ENCODE measurements at places on chromosomes 7 and 10.

GRCh38 chr7:47792521-47793121 is 155.6 kb downstream of the PKD1L1 start:
- peak; percentile 9 for DNase-seq

DNA sequence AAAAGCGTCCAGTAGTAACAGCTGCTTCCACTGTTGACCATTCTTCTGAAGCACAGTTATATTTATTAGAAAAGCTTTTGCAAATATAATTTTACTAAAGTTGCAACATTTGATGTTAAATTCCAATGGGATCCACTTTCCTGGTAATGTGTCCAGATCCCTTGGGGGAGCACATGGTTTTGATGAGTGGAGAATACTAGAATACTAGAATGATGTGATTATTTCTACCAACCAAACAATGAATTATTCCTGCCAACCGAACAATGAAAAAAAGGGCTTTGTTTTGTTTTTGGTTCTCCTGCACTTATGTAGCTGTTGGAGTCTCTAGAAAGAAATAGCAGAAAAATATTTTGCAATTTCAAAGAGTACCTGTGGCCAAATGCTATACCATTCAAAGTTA is 59.1 kb downstream of the BPGM start:
- no peak for DNase-seq

DNA sequence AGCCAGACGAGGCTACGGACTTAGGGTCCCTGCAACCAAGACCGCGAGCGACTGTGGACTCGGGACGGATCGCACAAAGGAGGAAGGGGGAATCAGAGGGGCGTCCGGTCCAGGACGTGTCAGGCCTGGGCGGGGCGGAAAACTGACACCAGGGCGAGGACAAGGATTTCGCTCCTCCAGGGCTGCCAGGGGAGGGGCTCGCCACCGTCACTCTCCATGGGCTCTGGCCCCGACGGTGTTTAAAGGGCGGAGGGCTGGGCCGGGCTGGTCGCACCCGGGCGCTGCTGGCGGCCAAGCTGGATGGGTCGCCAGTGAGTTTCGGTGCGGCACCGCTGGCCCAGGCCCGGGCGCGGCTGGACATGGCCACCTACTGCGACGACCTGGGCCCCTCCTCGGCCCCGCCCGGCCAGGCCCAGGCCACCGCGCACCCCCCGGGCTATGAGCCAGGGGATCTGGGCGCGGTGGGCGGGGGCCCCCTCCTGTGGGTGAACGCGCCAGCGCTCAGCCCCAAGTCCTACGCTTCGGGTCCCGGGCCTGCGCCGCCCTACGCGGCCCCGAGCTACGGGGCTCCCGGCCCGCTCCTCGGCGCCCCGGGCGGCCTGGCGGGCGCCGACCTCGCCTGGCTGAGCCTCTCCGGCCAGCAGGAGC is at the start of gene FOXI2:
TSS of gene FOXI2 (plus strand) at position 271 of the 648 bp plus-strand sequence. CDS start at position 360, 89 bp downstream.
- DNase-seq: no peak

DNA sequence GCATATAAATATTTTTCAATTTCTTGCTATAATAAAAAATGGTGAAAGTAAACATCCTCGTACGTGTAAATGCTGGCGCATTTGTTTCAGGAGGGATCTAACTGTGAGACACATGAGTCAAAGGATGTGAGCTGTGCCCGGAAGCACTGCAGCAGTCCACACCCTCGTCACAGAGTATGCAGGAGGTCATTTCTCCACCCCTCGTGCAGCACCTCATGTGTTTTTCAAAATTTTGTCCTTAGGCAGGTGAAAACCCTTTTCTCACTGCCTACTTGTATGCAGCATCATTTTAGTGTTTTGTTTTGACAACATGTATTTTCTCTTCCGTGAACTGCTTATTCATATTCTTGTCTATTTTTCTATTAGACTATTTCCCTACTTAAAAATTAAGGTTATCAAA is 162.7 kb downstream of the AVL9 start:
- no peak for DNase-seq

DNA sequence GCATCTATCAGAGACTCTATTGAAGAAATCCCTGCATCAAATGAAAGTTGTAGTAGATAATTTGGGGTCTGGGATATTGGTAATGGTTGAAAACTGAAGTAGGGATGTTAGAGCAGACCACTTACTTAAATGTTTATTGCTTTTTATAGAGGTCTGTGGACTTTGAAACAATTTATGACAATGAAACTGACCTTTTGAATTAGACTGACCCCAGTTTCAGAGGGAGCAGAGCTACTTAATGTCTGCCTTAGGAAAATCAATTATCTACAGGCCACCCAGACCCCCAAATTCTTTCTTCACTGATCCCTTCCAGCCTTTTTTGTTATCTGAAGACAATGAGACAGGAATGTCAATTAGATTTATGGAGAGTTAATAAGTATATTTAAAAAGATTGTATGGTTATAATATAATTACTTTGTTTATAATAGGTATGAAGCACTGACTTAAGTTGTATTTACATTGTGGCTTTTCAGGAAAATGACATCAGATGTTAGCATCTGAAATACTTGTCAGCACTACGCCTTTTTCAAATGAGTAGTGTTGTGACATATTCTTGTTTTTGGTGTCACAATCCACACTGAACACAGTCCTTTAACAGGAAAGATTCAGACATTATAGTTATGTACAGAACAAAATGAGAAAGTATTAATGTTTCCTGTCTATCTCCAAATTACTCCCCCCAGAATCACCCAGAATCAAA is 13.9 kb downstream of the MGAM2 start:
- DNase-seq: no peak

DNA sequence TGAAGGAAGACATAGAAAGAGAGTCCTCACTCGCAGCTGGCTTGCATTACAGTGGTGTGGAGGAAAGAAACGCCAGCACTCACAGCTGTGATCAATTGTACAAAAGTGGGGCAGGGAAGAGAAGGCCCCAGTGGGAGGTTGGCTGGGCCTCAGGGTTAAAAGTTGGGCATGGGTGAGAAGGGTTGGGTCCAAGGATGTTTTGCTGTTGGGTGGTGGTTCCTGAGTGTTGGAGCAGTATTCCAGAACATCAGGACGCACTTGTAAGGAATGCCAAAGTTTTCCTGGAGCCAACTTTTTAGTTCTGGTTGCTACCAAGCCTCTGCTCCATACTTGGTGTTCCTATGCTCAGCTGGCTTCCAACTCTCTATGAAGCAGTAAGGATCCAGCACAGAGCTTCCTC is 55.4 kb upstream of the MKRN1 start:
- DNase-seq: no peak

DNA sequence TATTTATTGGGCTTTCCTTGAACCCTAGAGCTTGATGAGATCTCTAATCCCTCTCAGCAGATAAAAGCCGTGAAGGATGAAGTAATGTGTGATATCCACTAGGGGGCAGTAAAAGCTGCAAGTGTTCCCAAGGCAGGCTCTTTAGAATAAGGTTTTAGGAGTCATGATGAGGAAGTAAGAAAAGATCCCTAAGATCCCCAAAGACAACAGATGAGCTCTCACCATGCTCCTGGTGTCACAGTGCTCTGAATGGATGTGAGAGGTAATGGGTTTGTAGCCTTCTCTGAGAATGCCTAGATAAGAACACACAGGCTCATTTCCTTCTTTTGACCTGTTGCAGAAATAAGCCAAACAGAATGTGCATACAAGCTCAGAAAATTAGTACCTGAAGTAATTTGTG is 70.4 kb upstream of the ITPRID1 start:
- peak; percentile 39 for DNase-seq

- no peak for DNase-seq
Measured at GRCh38 chr7:1229202-1229947, 3.3 kb upstream of the UNCX start.

GRCh38 chr10:96082153-96082552 is 38.8 kb downstream of the CCNJ start:
- no peak for DNase-seq

- peak; percentile 84 for DNase-seq
Measured at GRCh38 chr10:109922976-109923921, at the start of gene XPNPEP1. XPNPEP1 (minus strand) TSS chr10:109923511; CDS start chr10:109923433, 78 bp downstream.

- DNase-seq: peak; percentile 77
Measured at GRCh38 chr7:123120286-123120685, 79.5 kb downstream of the SLC13A1 start.

- peak; percentile 55 for DNase-seq
Measured at GRCh38 chr7:120272261-120272660, 714 bp upstream of the KCND2 start.

DNA sequence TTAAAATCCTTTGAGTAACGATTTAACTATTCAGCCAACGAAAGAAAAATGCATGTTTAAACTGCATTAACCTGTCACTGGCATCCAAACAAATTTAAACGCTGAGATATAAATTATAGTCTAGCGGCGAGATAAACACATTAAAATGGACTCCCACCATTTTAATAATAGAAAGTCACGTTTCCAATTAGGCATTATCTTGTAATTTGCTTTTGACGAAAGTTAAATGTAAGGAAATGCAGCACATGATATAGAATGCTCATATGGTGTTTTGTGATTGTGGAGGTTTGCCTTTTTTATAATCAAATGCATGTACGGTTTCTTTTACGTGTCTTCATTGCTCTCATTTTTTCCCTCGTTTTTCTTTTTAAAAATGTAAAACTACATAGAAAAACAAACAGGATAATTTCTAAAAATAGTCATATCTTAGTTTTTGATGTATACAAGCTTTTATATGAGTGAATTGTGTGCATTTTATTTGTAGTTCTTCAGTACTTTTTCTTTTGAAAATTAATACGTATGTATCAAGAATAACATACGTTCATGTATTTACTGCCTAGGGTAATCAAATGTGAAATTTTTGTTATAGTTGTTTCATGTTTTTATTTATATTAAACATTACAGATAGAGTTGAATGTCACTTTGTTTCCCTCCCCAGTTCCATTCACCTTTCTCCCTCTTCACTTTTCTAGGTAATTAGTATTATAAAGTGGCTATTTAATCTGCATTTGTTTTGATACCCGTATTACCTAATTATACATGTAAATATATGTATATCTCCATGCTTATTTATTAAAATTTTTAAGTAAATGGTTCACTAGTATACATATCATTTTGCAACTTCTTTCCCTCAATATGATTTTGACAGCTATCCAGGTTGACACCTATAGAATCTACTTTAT is 1.1 kb upstream of the KLF14 start:
- no peak for DNase-seq

- no peak for DNase-seq
Measured at GRCh38 chr10:127836176-127836575, 56.6 kb downstream of the CLRN3 start.

DNA sequence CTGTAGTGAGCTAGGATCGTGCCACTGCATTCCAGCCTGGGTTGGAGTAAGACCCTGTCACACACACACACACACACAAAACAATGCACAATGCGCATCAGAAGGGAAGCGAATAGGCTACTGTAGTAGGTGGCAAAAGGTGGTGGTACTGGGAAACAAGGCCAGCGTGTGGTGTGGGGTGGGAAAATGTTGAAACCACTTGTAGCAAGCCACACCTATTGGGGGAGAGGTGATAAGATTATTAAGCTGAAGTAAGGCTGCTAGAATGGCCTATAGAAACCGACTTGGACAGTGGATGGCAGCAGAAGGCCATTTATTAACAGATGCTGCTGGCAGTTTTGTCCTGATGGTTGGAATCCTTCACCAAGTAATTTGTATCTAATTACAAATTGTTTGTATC is 7.2 kb upstream of the CHCHD1 start:
- peak; percentile 22 for DNase-seq

DNA sequence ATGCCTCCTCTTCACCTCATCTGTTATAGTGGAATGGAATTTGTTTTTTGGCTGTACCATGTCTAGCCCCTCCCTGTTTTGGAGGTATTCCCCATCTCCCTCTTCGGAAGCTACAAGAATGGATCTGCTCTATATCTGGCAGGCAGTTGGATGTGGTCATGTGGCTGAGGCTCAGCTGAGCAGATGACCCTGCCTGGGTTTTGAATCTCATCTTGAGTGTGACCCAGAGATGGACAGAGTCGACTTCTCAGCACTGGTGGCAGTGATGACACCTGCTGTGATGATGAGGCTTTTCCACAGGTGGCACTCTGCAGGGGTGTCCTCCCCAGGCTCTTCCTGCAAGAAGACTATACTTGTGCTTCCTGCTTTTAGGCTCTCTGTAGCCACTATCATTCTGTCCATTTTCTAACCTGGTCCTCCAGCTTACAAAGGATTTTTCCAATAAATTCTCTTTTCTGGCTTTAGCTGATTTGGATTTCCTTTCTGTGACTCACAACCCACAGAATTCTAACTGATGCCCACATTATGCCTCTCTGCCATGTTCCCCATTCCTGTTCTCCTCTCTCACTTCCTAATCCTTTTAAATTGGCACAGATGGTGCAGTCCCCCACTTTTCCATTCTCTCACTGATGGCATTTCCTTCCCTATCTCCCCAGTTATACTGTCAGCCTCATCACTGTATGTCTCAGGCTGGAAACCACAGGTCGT is 7.5 kb upstream of the ARHGAP22 start:
- DNase-seq: no peak

- no peak for DNase-seq
Measured at GRCh38 chr7:65927489-65928448, 54.2 kb downstream of the GUSB start.

DNA sequence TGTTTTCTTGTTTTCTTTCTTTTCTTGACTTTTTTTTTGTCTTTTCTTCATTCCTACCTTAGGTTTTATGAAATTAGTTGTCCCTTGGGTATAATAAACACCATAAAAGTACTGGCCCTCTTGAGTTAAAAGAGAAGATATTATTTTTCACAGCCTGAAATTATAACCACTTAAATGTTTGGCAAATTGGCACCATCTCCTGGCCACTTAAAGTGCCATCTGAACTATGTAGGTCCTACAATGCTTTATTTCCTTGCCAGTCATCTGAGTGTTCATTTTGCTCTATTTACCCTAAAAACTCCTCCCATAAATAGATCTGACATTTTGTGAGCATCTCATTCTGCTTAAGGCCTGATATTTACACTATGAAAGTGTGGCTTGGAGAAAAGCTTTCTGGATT is 98.9 kb upstream of the PRKCQ start:
- DNase-seq: no peak

DNA sequence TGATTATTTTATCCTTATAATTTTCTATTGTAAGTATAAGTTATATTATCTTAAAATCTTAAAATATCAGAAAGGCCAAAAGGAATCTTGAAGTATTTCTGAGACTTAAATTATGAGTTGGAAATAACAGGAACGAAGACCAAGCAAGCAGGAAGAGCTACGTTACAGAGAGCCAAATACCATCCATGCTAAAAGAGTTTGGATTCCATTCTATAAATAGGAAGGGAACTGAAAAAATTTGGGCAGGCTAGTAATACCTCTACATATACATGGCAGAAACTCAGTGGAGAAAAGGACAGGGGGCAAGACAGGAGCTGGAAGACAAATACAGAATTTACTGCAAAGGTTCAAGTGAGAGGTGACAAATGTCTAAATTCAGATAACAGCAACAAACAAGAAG is 16.7 kb downstream of the ITGB1 start:
- no peak for DNase-seq

DNA sequence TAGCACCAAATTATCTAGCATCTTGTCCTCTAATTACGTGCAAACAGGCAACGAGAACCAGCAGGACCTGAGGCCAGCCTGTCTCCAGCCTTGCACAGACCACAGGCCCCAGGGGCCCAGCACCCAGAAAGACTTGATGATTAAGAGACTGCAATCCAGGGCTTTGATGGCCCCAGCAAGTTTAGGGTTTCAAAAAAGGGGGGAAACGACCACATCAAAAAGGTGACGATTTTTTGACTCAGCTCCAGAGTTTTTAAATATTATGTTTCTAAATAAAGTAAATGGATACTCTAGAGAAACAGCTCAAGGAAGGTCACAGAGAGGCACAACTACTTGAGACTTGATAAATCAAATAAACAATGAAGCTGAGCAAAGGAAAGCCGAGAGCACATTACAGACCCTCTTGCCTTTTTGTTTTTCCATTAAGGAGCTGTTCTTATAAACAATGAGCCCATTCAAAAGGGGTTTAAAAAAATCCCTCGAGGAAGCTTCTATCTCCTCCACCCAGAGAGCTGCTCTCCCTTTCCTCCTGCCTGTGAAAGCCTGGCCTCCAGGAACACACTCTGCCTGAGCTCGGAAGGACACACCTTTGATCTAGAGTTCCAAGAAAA is 44.1 kb downstream of the GLI3 start:
- no peak for DNase-seq
